AG04449 (cell line): ENCODE measurements at places on chromosomes 5 and 9.

GRCh38 chr5:173765029-173765644 lies 123.0 kb upstream of the CPEB4 start:
- no peak for DNase-seq

- no peak for DNase-seq
These were observed 67.3 kb downstream of the SNX30 start for GRCh38 chr9:112817860-112818203.

GRCh38 chr5:27473307-27474046 lies 435.1 kb upstream of the CDH9 start:
- DNase-seq, result no peak

DNA sequence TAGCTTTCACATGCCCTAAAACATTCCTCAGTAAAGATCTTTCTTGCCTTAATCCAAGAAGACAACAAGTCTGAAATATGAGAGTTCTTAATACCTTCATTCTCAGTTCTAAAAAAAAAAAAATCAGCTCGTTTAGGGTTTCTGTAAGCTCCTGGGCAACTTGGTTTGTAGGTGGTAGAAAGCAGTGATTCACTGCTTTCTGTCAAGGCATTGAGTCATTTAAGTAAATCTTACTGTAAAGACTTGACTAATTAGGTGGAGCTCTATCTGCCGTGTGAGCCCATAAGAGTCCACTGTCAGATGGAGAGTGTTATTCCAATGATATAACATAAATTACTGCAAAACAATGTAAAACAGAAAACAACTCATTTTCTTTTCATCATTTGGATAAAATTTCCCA lies 56.1 kb upstream of the MAST4 start:
- DNase-seq, result no peak

DNA sequence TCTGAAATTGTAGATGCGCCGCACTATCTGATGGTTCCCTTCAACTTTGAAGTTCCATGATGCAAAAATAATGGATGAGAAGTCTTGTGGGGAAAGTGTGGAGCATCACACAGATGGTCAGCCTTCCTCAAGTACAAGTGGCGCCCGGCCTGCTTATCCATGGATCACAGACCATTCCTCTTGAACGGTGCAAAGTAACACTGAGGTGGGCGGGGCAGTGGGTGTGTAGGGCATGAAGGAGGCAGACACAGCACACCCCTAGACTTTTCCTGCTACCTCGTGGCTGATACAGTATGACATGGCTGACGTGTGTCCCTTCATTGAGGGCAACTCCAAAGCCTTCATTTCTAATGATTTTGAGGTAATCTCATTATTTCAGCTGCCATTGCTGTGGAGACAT lies 2.5 kb upstream of the GNG10 start:
- no peak for DNase-seq

- DNase-seq, result no peak
These were observed 12.5 kb upstream of the ZSWIM6 start for GRCh38 chr5:61319388-61320146.

GRCh38 chr5:8230868-8231267 lies 361.9 kb downstream of the MTRR start:
- no peak for DNase-seq

- DNase-seq, result no peak
These were observed 334.7 kb downstream of the OSTF1 start for GRCh38 chr9:75422944-75423522.

- DNase-seq, result no peak
These were observed 78.7 kb downstream of the CRB2 start for GRCh38 chr9:123434619-123435240.

DNA sequence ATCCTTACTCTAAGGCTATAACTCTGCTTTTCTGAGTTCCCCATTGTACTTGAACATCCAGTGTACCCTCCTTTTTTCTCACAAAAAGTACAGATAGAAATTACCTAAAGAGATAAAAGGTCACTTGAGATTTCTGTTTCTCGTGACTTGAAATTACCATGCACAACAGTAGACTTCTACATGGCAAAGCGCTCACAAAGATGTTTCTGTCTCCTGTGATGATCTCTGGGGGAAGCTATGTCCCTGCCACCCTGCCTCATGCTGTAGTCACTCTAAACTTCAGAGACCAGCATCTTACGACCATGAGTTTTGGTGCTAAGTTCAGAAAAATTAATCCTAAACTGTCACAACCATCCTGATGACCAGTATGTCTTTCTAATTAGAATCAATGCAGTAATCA lies 36.2 kb downstream of the NFIB start:
- DNase-seq, result no peak

DNA sequence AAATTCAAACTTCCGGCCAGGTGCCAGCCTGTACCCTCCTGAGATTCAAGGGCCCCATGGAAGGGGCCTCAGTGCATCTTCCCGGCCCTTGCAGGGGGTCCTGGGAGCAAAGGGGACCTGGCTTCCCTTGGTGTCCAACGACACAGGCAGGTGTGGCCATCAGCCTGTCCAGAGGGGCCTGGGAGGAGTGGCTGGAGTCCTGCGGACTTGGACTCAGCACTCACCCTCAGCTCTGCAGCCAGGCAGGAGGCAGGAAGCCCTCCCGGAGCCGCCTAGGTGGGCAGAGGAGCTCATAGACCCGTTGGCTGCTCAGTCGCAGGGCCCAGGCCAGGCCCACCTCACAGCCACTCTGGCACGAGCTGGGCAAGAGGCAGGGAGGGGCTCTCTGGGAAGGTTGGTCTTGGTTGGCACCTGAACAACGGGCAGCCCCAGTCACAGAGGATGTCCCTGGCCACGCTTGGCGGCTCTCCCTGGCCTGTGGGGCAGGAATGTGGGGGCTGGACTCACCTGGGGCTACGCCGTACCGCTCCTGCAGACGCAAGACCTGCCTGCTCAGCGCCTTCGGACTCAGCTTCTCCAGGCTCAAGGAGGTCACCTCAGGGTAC lies 53.8 kb upstream of the NRARP start:
- DNase-seq, result no peak

DNA sequence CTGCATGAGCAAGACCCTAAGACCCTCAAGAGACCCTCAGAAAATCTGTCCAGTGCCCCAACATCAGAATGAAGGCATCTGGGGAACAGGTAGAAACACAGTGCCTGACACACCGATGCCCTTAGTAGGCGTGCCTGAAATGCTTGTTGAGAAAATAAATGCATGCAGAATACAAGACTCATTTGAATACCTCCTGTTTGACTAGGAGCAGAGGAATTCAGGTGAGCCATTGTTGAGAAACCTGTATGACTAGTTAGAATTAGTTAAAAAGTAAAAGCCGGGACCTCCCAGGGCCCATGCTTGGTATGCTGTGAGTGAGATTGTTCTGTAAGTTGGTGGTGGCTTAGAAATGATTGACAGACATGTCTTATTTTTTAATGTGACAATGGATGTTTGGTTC lies 55.0 kb downstream of the WWC1 start:
- no peak for DNase-seq

DNA sequence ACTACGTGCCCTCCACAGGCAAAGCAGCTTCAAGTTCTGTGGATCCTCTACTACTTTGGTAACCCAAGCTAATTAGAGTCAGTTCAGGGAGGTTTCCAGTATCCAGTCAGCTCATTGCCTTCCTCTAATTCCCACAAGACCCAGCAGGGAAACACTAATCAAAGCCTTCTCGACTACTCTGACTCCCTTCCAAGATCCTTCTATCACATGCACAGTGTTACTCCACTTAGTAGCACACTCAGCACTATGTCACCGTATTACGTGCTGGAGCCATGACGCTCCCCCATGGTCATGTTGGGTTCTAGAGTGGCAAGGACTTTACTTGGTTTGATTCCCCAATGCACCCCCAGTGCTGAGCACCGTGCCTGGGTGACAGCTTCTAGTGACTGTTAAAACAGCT lies 53.0 kb downstream of the DCP2 start:
- no peak for DNase-seq

GRCh38 chr5:52725808-52726207 lies 61.9 kb upstream of the ITGA1 start:
- no peak for DNase-seq

DNA sequence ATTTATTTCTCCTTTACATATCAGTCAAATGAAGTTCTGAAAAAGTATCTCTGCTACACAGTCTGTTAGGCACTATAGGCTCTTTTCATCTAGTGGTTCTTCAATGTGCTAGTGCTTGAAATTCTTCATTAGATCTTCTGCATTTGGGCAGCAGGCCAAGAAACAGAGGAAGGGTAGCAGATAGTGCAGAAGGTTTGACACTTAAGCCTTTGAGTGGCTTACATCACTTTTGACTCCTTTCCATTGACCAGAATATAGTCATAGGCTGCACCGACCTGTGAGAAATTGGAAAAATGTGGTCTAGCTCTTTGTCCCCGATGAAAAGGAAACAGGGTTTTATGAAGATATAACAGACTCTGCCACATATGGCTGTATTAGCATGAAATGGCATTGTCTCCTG lies 459.5 kb upstream of the PTGER4 start:
- DNase-seq, result no peak

GRCh38 chr9:5939530-5939929 lies 48.8 kb downstream of the MLANA start:
- no peak for DNase-seq
